ENCODE measurements at places on chromosomes 1 and 21. TPM values are rescaled to one million over a fixed set of nuclear protein-coding genes. Genes with fewer than 3 reads are reported as not detected.

DNA sequence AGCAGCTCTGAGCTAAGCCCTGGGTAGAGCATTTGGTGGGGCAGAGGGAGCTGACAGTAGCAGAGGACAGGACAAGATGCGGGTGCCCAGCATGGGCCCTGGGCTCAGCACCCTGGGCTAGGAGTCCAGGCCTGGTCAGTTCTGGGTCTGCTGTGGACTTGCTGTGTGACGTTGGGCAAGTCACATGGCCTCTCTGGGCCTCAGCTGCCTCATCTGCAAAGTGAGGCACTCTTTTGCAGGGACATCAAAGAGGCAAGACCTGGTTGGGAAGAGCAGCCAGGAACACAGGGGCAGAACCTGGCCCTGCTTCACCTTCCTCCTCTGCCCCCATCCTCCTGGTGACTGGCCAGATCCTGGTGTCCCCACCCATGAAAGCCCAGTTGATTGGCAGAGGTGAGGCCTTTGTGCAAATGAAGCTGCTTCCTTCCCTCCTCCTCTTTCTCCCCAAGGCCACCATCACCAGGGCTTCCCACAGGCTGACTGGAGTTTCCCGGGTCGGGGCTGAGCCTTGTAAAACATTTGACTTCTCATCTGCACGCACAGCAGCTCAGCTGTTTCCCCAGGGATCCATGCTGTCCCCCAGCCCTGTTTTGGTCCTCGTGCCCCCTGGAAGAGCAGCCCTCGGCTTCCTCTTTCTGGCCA is 350.5 kb downstream of the MATN1 start:
- no peak for DNase-seq

DNA sequence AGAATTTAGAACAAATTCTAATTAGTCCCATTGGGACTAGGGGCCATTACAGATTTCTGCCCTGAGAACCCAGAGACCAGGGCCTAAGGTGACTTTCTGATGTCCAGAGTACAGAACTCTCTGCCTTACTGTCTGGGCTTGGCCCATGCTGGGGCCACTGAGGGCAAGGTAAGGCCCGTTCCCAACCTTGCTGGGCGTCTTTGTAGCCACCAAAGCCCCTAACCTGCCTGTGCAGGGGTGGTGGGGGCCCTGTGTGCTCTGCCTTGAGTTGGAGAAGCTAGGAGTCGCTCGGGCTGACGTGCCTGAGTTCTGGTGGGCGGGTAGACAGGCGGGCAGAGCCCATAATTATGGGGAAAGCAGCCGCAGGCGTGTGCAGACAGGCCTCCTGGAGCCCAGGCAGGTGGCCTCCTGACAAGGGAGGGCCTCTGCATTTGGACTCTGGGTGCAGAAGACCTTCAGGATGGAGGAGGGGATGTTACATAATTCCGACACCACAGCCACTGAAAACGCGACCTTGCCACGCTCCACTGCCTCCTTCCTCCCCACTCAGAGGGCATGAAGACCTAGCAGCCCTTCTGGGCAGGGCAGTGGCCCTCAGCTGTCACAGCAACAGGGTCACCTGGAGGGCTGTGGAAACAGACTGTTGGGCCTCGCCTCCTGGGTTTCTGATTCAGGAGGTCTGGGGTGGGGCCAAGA is 239.9 kb upstream of the TMEM51 start:
- no peak for DNase-seq

DNA sequence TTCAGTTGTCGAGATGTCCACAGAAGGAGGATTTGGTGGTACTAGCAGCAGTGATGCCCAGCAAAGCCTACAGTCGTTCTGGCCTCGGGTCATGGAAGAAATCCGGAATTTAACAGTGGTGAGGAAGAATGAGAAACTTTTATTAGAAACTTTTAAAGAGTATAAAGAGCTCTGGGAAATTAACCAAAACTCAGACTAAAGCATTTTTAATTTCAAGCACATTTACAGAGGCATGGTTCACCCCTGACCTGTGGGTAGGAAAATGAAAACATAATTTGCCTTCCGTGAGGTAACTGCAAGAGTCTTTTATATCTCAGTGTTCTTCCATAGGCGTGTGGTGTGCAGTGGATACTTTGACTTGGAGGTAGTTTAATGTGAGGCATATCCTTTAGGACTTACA is 44.8 kb upstream of the KCNQ4 start:
- DNase-seq, result no peak

- no peak for DNase-seq
Observed at GRCh38 chr1:225868631-225869330, 13.4 kb downstream of the TMEM63A start.

GRCh38 chr1:195481293-195481692 is 1126.9 kb downstream of the KCNT2 start:
- DNase-seq, result no peak

- DNase-seq, result no peak
Observed at GRCh38 chr1:55323760-55324159, 108.6 kb upstream of the USP24 start.

DNA sequence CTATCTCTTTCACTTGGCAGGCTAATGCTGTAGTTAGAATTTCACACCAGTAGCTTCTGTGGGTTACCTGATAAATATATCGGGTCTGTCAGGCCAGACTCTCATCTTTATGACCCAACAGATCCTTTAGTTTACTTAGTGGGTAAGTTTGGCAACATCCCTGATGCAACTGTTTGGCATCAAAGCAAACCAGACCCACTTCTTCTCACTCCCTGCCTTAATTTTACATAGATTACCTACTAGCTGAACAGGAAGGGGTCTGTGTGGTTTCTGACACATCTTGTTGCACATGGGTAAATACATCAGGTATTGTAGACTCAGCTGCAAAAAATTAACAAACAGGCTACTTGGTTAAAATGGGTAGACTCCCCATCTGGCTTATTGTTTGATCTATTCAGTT is 3.2 kb upstream of the GUK1 start:
- no peak for DNase-seq

- no peak for DNase-seq
Observed at GRCh38 chr1:245999697-246000637, 507.1 kb downstream of the SMYD3 start.

DNA sequence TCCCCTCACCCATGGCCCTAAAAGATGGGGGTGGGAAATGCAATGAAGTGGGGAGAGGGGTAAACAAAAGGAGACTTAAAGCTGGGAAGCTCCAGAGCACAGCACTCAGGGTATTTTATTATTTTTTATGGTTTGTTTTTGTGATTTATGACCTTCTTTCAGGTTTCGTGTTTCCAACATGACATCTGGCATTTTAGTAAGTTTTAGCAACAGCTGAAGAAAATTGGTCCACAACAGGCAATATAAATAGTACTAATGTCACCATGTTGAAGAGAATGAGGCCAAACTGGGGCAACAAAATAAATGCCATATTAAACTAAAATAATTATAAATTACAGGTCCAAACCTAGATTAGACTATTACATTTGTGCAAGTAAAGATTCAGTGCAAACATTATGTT is 56.3 kb downstream of the TBX15 start:
- no peak for DNase-seq

GRCh38 chr1:163406772-163407171 is 85.0 kb downstream of the NUF2 start:
- DNase-seq, result peak; percentile 2

GRCh38 chr21:34781526-34781925 is 112.7 kb downstream of the CLIC6 start:
- no peak for DNase-seq

DNA sequence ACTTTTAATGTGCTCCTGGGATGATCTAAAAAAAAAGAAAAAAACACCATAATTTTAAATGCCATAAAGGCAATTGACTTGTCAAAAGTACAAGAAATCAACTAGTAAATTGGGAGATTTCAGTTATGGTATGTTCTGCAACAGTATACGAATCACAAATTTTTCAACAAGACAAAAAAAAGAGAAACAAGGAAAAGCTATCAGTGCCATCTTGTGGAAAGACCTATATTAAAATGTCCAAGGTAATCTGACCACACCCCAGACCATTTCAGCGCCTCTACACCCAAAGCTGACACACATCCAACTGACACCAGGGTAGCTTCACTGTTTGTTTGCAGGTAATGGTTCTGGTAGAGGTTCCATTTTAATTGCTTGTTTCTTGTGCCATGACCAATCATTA is 5.0 kb upstream of the DUSP23 start:
- DNase-seq, result no peak

- DNase-seq, result no peak
Observed at GRCh38 chr21:27571706-27572105, 604.8 kb upstream of the ADAMTS5 start.

- no peak for DNase-seq
Observed at GRCh38 chr1:225980005-225980836, 18.9 kb downstream of the SDE2 start.

DNA sequence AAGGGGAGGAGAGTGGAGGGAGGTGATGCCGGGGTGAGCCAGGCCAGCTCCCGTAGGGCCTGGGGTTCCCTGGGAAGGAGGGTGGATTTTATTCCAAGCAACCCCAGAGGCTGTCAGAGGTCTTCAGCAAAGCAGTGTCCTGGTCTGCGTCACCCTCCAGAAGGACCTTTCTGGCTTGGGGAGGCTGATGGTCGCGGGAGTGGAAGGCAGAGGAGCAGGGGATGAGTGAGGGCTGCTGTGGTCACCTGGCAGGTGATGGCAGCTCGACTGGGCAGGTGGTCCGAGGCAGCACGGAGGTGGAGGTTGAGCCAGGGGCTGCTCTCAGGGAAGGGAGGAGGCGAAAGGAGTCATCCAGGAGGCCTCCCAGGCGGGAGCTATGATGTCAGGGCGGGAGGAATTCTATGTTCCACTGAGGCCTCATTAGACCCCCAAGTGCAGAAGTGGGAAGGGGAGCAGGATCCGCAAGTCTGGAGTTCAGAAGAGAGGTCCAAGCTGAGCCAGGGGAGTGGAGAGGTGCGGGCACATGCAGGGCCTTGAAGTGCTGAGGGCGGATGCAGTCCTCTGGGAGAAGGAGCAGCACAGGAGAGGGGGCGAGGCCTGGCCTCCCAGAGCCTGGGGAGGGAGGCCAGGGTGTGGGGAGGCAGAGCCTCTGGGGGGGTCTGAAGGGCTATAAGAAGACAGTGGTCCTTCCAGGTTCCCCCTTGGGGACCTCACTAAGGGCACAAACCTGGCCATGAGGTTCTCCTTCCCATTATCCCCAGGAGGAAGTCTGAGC is 33.3 kb downstream of the BMP8A start:
- no peak for DNase-seq

Gene CFAP57
- total RNA-seq, result 0.45 TPM

Gene CYP2J2
- total RNA-seq, result 0.09 TPM

Gene MAN1C1
- total RNA-seq, result 32.0 TPM
